ENCODE measurements at places on chromosomes 5 and 9.

GRCh38 chr9:20437476-20437875 is 184.8 kb downstream of the MLLT3 start:
- H3K27ac ChIP-seq: no peak overlapping the region
- no peaks in the 10 kb centered on the region for H3K36me3 ChIP-seq
- H3K4me1 ChIP-seq: peaks cover 5% of the 10 kb centered on the region
- DNase-seq: no peak
- H3K4me3 ChIP-seq: no peak overlapping the region

- H3K4me3 ChIP-seq: no peak overlapping the region
- H3K27ac ChIP-seq: no peak overlapping the region
- H3K36me3 ChIP-seq: no peaks in the 10 kb centered on the region
- DNase-seq: no peak
- no peaks in the 10 kb centered on the region for H3K4me1 ChIP-seq
These were observed 68.4 kb downstream of the CFAP95 start for GRCh38 chr9:69888856-69889585.

- no peak for DNase-seq
- H3K4me1 ChIP-seq: no peaks in the 10 kb centered on the region
- peaks cover 11% of the 10 kb centered on the region for H3K27me3 ChIP-seq
- no peak overlapping the region for H3K27ac ChIP-seq
- H3K36me3 ChIP-seq: no peaks in the 10 kb centered on the region
These were observed 523 bp upstream of the WWC1 start for GRCh38 chr5:168290902-168291341.

DNA sequence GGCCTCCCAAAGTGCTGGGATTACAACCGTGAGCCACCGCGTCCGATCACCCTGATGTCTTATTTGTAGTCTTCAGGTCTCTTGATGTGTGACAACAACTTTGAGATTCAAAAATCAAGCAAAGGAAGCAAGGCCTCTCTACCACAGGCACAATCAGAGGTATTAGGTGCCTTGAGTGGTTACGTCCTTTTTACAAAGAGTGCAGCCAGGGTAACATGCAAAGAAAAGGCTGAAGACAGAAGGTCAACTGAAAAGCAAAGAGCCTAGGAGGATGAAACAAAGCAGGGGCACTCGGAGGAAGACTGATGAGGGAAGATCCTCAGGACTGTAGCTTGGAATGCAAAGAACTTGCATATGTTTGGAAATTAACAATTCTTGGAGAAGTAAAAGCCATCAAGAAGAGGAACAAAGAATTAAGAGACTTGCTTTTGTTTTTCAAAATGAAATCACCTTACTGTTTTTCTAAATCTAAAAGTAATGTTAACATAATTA is 362.1 kb downstream of the EBF1 start:
- DNase-seq: no peak
- no peak overlapping the region for H3K4me3 ChIP-seq
- H3K27me3 ChIP-seq: no peaks in the 10 kb centered on the region
- peaks cover 3% of the 10 kb centered on the region for H3K4me1 ChIP-seq
- H3K36me3 ChIP-seq: no peaks in the 10 kb centered on the region

DNA sequence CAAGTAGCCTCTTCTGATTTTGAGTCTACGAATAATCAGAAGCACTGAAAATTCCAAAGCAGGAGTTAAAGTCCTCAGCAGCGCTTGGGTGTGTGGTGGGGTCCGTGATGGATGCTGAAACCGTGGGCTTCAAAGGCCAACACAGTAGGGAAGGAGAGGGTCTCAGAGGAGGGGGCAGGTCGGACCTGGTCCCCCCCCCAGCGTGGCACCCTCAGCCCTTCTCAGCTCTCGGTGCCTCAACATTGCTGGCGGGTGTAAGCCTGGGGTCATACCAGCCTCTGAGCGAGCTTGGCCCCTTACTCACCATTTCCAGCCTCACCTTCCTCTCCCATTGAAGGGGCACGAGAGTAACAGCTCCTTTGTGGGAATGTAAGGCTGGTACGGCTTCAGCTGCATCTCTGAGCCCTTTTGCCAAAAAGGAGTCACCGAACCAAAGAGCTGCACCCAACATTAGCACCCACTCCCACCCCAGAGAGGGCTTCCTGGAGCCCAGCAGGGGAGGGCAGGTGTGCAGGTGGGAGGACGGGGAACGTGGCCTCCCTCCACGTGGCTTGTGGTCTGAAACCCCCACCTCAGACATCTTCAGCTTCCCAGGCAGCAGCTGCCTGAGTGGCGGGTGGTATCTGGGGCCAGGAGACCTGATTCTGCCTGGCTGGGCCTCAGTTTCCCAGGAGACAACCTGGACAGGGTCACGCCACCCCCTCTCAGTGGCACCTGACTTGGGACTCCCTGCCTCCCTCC is 6.7 kb upstream of the LCN1 start:
- H3K36me3 ChIP-seq: no peaks in the 10 kb centered on the region
- H3K4me3 ChIP-seq: no peak overlapping the region

Data from ascending aorta (tissue), 2 donors.